ENCODE measurements at places on chromosomes 7 and 10.

GRCh38 chr7:29480451-29480850 is 83.2 kb upstream of the PRR15 start:
- no peak overlapping the region for H3K4me3 ChIP-seq
- H3K4me1 ChIP-seq: no peaks in the 10 kb centered on the region
- DNase-seq: no peak
- no peak overlapping the region for H3K27ac ChIP-seq
- H3K36me3 ChIP-seq: no peaks in the 10 kb centered on the region

- DNase-seq: no peak
- no peaks in the 10 kb centered on the region for H3K4me1 ChIP-seq
- H3K4me3 ChIP-seq: no peak overlapping the region
- no peak overlapping the region for H3K27ac ChIP-seq
Measured at GRCh38 chr7:32079510-32079909, 9.3 kb upstream of the PDE1C start.

GRCh38 chr7:85596827-85597226 is 410.0 kb upstream of the SEMA3D start:
- no peaks in the 10 kb centered on the region for H3K36me3 ChIP-seq
- DNase-seq: no peak
- peaks cover 25% of the 10 kb centered on the region for H3K4me1 ChIP-seq
- no peaks in the 10 kb centered on the region for H3K27me3 ChIP-seq
- H3K4me3 ChIP-seq: no peak overlapping the region

DNA sequence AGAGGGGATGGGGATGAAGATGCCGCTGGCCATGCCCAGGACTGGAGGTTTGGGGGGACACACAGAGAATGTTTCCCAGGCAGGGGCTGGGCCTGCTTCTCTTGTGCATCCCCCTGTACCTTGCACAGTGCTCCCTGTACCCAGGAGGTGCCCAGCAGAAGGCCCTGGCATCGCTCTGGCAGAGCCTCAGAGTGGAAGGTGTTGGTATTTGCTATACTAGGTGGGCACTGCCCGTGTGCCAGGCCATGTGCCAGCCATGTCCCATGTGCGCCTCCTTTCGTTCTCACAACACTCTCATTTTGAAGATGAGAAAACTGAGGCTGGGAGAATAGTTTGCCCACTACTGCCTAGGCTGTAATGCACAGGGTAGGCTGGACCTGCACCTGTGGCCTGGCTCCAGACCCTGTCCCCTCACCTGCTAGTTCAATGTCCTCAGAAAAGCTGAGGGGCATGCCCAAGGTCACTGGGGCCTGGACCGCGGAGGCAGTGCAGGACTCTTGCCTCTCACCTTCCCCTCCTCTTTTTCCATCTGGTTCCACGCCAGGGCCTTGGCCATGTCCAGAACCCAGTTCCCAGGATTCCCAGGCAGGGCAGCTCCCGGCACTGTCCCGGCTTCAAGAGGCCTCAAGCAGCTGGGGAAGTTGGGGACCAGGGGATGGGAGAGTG is 64.7 kb downstream of the GOLGA7B start:
- DNase-seq: no peak
- H3K4me1 ChIP-seq: peaks cover 2% of the 10 kb centered on the region
- no peak overlapping the region for H3K4me3 ChIP-seq
- peaks cover 29% of the 10 kb centered on the region for H3K27me3 ChIP-seq

DNA sequence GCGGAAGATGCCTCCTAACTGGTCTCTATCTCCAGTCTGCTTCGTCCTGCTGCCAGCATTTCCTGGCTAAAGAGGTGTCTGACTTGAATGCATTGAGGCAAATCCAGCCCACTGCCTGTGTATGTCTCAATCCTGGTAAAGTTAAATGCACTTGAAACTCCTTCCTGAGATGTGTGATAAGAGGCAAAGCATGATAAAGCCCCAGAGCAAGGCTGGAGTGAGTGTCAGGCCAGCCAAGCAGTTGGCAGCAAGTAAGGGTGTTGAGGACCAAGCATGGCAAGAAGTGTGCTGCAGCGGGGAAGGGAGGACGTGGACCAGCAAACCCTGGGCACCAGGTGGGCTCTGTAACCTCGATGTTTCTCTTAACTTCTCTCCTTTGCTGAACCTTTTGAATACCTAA is 29.1 kb downstream of the LRRC18 start:
- no peaks in the 10 kb centered on the region for H3K27me3 ChIP-seq
- DNase-seq: no peak
- H3K4me1 ChIP-seq: no peaks in the 10 kb centered on the region
- H3K27ac ChIP-seq: no peak overlapping the region

DNA sequence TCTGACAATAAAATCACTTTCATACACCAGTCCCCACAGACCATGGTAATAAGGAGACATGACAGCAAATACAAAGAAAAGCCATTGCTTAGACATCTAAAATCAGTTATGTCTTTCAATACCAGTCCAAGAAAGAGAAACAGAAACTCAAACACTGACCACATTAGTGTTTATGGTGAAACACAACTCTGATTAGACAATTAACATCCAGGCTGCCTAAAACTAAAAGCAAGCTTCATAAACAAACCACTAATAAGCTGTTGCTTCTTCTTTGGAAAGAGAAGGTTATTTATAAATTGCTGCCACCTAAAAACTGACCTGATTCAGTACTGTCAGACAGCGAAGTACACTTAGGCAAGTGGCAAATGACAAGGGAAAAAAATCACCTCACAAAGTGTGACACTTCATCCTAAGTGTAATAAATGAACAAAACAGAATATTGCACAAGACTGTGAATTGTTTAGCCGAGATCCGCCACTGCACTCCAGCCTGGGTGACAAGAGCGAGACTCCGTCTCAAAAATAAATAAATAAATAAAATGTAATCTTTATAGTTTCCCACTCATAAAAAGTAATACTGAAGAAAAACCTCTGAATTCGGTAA is 277.4 kb downstream of the PARD3 start:
- H3K36me3 ChIP-seq: no peaks in the 10 kb centered on the region
- H3K27ac ChIP-seq: no peak overlapping the region
- no peak for DNase-seq
- H3K4me3 ChIP-seq: no peak overlapping the region
- no peaks in the 10 kb centered on the region for H3K27me3 ChIP-seq

GRCh38 chr7:25069900-25070443 is 55.1 kb downstream of the CYCS start:
- H3K4me3 ChIP-seq: peak overlapping the region; percentile 53
- peak; percentile 89 for DNase-seq
- H3K27ac ChIP-seq: no peak overlapping the region
- H3K36me3 ChIP-seq: no peaks in the 10 kb centered on the region
- H3K27me3 ChIP-seq: no peaks in the 10 kb centered on the region

Data from SJCRH30 (cell line).